ENCODE measurements at places on chromosomes 16 and 17.

GRCh38 chr17:49450735-49451134, 36.1 kb upstream of the PHB1 start:
- DNase-seq = no peak

- DNase-seq = no peak
Measured at GRCh38 chr17:40108970-40109824, 8.8 kb upstream of the NR1D1 start.

- no peak for DNase-seq
Measured at GRCh38 chr17:35725058-35725457, 6.4 kb upstream of the RASL10B start.

DNA sequence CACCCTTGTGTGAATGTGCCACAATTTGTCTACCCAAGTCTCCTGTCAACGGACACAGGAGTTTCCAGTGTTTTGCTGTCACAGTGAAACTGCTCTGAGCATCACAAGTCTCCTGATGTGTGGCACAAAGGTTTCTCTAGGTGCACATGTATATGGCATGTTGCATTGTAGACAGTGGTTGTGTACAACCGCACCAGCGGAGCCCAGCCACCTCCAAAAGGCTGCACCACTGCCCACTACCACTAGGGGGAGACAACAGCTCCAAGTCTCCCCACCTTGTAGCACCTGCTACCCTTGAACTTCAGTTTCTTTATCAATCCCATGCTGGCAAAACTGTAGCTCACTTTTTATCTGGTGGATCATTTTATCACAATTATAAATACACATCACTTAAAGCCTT, 95.5 kb upstream of the ZNF469 start:
- no peak for DNase-seq

GRCh38 chr16:80611930-80612327, 71.1 kb downstream of the DYNLRB2 start:
- no peak for DNase-seq

DNA sequence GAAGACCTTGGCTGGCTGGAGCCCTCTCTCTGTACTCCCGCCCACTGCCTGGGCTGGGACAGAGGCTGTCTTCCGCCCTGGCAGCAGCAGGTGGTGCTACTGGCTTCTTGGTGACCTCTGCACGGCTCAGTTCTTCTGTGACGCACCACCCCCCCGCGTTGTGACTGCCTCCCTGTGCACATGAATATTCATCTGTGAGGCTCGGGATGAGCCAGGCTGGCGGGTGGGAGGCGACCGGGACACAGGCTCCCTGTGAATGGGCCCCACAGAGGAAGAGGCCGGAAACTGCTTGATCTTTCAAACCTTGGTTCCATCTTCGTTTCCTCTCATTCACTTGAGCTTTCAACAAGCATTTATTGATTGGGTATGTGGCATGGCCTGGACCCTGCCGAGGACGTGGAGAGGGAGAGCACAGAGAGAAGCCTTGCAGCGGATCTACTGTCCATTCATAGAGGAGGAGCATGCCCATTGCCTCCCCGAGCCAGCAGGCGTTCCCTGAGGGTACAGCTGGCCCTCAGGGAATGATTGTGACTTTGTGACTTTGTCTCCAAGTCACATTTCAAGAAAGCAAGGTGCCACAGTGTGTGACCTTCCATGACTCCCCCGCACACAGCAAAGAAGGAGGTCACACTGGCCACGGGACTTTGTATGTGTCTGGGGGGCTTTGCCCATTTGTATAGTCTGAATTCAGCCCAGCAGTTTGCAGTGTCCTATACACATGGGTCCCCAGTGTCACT, 45.0 kb downstream of the B9D1 start:
- DNase-seq = no peak

GRCh38 chr16:30065943-30066760, 592 bp downstream of the ALDOA start:
- DNase-seq = peak; percentile 4

DNA sequence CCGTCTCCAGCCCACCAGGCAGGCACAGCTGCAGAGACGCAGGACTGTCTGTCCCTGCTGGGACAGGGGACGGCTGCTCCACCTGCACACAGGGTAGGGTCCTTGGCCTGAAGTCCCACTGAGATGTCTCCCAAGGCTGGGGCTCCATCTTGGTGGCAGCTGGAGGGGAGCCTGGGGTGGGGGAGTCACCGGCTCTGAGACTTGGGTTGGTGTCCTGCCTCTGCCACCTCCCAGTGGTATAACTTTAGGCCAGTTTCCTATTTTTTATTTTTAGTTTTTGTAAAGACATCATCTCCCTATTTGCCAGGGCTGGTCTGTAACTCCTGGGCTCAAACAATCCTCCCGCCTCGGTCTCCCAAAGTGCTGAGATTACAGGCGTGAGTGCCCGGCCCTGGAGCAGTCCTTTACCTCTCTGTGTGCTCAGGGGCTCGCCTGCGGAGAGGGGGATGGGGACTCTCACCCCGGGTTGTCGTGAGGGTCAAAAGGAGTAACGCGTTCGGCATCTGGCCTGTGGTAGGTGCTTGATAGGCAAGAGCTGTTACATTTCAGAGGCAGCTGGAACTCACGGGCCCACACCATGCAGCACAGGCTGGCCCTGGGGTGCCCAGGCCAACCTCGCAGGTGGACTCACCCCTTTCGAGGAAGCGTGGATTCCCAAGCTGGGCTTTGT, 46.6 kb upstream of the DOC2B start:
- no peak for DNase-seq

DNA sequence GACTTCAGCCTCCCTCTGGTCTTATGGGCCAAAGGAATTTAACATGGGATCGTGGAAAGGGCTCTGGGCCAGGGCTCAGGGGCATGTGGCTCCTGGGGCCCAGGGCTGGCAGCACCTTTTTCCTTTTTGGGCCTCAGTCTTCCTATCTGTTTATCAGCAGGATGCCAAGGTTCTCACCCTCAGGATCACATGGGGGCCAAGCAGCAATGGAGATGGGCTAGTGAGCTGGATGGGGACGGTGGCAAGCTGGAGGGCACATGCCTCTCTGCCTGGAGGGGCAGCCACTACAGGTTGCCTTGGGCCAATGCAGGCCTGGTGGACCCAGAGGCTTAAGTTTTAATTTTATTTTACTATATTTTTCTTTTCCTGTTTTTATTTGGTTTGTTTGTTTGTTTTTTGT, 95.4 kb downstream of the CYLD start:
- DNase-seq = no peak

DNA sequence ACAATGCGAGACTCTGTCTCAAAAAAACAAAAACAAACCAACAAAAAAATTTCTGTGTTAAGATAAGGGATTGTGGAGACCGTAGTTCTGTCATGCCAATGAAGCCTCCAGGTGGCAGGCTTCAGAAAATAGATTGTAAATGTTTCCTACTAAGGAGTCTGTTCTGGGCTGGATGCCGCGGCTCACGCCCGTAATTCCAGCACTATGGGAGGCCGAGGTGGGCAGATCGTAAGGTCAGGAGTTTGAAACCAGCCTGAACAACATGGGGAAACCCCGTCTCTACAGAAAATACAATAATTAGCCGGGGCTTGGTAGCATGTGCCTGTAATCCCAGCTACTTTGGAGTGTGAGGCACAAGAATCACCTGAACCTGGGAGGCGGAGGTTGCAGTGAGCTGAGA, 4.4 kb upstream of the SNX29 start:
- DNase-seq = no peak

- DNase-seq = no peak
Measured at GRCh38 chr17:32287804-32288511, 22.3 kb downstream of the RHBDL3 start.

DNA sequence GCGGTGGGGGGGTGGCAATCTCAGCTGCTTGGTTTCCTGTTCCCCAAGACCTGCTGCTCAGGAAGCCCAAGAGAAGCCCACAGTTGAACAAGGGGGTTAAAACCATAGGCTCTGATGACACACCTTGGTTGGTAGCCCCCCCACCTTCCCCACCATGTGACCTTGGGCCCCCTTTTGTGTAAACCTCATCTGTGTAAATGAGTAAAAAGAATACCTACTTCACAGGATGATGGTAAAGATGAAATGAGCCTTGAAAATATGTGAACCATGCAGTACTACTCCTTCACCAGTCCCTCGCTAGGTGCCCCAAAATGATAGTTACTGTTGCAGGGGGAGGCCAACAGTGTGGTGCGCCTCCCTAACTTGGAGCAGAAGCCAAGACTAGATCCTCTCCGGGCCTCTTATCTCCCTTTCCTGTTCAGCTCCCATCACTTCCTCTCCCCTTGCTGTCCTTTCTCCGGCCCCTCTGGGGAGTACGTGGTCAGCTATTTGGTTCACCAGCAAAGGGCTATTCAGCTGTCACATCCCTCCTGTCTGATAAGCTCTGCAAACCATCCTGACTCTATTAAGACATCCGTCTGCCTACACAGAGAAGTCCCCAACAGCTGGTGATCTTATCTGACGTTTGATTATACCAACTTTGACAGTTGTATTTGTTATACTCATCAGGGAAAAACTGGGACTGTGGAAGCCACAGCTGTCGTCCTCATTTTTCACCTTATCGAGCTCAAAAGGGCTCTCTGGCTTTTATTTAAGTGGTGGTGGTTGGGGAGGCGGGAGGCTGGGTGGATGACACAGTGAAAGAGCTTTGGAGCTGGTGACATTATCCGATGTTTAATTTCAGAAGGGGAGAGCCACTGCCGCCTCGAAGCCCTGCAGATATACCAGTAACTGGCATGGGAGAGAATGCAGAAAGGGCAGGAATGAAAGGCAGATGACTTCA, 19.9 kb downstream of the DCAKD start:
- no peak for DNase-seq

- no peak for DNase-seq
Measured at GRCh38 chr17:17682293-17682736, 1.1 kb downstream of the RAI1 start.

- no peak for DNase-seq
Measured at GRCh38 chr16:13231365-13231764, 330.0 kb downstream of the SHISA9 start.

DNA sequence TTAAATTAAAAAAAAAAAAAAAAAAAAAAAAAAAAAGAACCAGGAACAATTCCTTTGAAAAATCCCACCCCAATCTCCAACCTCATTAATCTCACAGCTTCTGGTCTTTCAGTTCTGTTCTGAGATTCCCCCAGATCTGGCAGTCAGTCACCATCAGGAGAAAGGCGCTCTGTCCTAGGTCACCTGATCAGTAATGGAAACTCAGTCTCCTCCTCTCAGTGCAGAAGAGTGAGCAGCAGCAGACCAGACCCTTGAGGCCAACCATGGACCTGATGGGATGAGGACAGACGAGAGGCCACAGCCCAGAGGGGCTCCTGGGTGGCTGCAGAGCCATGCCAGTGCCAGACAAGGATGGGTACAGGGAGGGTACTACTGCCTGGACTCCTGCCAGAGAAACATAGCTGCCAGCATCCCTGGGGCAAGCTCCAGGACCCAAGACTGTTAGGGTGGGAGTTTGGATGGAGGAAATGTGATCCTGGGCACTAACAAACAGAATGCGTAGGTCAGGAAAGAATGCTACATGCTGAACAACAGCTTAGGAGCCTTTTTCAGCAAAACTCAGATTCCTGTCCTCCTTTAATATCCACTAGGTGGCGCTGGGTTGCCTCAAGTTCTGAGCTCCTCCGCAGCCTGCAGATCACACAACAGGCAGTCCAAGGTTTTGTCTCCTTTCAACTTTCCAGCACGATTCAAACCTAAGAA, 28.7 kb downstream of the MPG start:
- DNase-seq = peak; percentile 23

DNA sequence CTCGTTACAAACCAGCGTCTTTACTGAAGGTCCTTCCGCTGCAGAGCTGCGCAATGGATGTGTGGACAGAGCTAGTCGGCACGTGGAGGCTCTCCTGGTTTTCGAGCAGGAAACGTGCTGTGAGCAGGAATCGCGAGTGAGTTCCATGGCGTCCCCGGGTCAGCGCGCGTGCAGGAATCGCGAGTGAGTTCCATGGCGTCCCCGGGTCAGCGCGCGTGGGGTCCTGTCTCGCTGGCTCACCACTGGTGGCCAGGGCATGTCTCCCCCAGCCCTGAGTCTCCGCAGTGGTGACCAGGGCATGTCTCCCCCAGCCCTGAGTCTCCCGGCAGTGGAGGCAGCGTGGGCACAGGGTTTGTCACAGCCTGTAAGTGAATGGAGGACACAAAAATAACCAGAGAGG, 62.7 kb downstream of the KLHDC4 start:
- DNase-seq = no peak

DNA sequence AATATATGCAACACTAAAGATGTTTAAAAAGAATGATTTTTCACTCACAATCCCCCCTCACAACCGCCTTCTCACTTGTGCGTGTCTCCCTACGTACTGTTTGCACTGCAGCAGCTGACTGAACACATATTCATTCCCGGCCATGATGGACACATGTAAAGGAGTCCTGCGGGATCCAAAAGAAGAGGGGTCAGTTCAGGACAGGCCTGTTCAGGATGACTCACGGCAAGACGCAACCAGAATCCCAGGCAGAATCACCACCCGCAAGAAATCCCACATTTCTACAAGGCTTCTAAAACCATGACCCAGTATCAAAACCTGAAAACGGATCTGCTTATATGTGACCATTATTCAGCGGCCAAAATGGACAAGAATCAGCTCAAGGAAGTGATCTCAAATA, 52.3 kb downstream of the CYB5D2 start:
- no peak for DNase-seq

DNA sequence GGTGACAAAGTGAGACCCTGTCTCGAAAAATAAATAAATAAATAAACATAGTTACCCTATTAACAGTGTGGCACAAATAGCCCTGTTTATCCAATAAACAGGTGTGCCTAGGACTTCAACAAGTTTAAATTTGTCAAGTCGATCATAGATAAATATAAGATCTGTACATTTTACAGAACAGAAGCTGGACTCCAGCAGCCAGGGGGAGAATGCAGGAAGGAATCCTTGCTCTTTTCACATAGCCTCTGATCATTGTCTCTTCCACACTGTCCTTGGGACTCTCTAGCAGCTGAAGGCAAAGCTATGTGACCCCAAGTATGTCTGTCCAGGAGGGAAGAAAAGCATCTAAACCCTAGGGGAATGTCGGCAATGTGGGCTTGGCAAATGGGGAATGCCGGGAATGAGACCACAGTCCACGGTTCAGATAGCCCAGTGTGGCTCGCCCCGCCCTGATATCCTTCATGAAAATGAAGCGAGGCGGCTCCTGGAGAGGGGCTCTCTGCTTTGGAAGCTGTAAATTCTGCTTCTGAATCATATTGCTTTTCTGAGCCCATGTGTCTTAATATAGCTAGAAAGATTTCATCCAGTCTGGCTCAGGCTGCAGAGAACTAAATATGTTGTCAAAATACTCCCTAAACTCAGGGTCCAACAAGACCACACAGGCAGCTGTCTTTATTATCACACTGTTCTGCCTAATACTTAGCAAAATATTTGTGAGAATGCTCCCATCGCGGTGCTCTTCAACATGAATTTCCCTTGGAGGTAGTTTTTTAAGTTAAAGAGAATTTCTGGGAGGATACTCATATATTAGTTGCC, 24.9 kb upstream of the GRB2 start:
- DNase-seq = no peak

DNA sequence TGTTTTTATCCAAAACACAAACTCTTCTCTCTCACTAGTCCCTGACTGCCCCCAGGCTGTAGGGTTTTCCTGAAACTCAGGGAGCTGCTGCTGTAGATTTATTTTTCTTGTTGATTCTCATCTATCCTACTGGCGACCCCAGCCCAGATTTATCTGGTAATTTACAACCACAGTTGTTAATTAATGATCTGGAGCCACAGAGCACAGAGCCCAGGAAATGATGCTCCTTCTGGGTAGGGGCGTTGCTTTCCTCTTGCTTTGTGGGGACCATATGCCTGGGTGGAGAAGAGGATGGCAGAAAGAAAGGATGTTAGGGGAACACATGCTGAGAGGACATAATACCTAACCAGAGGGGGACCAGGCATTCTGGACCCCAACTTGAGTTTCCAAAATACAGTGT, 7.4 kb upstream of the ETV4 start:
- no peak for DNase-seq

Data from DMS79 (cell line).